ENCODE measurements at places on chromosomes 2 and 18. TPM values are rescaled to one million over a fixed set of nuclear protein-coding genes. Genes with fewer than 3 reads are reported as not detected.

ALPG gene
- not detected for total RNA-seq

CREG2 gene
- not detected for total RNA-seq

DNA sequence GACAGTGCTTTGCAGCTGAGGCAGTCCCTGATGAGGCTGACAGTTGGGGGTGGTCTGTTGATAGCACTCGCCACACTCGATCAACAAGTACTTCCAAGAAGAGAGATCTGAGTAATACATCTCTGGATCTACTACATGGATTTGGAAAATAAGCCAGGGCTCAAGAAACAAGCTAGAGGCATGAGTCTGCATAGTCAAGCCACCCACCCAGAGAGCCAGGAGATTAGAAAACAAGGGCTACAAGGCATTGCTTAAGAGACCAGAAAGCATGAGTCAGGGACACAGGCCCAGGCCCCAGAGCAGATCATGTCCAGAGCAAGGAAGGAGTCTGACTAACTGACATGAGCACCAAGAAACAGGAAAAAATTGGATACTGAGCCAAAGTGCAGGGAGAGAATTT, 196.9 kb upstream of the CWC22 start:
- DNase-seq: no peak

- peak; percentile 49 for DNase-seq
Measured at GRCh38 chr2:233974530-233975071, 57.4 kb downstream of the TRPM8 start.

DNA sequence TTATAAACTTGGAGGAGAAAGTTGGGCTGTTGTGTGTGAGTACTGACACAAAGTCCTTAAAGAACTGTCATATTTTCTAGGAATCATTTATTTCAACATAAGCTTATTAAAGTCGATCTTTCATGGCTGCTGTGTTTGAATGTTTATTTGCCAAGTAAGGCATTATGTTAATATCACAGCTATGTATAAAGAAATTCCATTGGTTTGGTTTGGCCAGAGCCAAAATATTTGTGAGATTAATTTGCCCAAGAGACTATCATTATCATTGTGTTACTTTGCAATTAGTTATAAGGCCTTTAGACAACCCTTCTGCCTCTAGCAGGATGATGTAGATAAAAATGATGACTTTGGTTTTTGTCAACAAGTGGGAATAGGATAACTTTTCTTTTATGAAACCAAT, 240.6 kb upstream of the NT5C1B start:
- no peak for DNase-seq

DNA sequence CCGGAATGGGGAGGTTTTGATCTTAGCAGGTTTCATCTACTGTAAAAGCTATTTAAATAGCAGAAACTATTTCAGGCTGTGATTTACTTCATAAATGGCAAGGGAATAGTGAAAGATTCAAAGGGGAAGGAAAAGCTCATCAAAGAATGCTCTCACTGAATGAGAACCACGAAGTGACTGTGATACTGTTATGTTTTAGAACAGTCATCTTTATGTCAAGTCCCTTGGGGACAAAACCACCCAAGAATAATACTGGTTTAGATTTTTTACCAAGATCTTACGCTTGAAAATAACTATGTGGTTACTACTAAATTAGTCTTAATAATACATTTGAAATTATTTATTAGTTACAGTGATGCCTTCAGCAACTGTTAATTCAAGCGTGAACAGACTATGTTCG, 28.1 kb downstream of the FARSB start:
- DNase-seq: no peak

GPR55 gene
- 0.16 TPM for total RNA-seq

- no peak for DNase-seq
Measured at GRCh38 chr2:180570864-180571263, 409.5 kb upstream of the UBE2E3 start.

GRCh38 chr18:55500316-55501086, 87.5 kb downstream of the TCF4 start:
- no peak for DNase-seq

GRCh38 chr2:215826838-215827441, 186.4 kb downstream of the MREG start:
- DNase-seq: no peak

GRCh38 chr2:214549946-214550345, 139.1 kb downstream of the VWC2L start:
- DNase-seq: no peak

Measured in breast epithelium (tissue), 4 donors.